Smooth muscle cell of trachea (primary cell): ENCODE measurements at places on chromosomes 3 and 15. TPM values are rescaled to one million over a fixed set of nuclear protein-coding genes. Genes with fewer than 3 reads are reported as not detected.

Gene NUSAP1
- 9.1 and 107 TPM in 2 replicates for total RNA-seq

Gene ANKUB1
- total RNA-seq: not detected in 2 replicates

Gene IMPG2
- 0.29 and 0.33 TPM in 2 replicates for total RNA-seq

Gene ZNF774
- 1.5 and 1.9 TPM in 2 replicates for total RNA-seq

Gene SLC12A1
- total RNA-seq: not detected in 2 replicates

Gene MKRN2OS
- 0.33 TPM in 1 of 2 replicates, not detected in the other for total RNA-seq

Gene EXD1
- total RNA-seq: under 0.01 TPM in 1 of 2 replicates, not detected in the other

Gene RAD54L2
- total RNA-seq: 19.5 and 20.0 TPM in 2 replicates

Gene NSMCE3
- total RNA-seq: 10.0 and 12.1 TPM in 2 replicates

Gene SCAANT1
- not detected in 2 replicates for total RNA-seq

Gene INO80
- total RNA-seq: 27.1 and 30.1 TPM in 2 replicates
